ENCODE measurements at places on chromosomes 7 and 10.
A peak's percentile ranks its signal among the peaks of the same experiment; 100 is the strongest.

GRCh38 chr10:26365681-26366358 lies 72.3 kb upstream of the APBB1IP start:
- DNase-seq, result no peak

- DNase-seq, result no peak
These were observed 153.8 kb downstream of the GNAI1 start for GRCh38 chr7:80288175-80289122.

- no peak for DNase-seq
These were observed 27.7 kb upstream of the INSIG1 start for GRCh38 chr7:155269766-155270585.

DNA sequence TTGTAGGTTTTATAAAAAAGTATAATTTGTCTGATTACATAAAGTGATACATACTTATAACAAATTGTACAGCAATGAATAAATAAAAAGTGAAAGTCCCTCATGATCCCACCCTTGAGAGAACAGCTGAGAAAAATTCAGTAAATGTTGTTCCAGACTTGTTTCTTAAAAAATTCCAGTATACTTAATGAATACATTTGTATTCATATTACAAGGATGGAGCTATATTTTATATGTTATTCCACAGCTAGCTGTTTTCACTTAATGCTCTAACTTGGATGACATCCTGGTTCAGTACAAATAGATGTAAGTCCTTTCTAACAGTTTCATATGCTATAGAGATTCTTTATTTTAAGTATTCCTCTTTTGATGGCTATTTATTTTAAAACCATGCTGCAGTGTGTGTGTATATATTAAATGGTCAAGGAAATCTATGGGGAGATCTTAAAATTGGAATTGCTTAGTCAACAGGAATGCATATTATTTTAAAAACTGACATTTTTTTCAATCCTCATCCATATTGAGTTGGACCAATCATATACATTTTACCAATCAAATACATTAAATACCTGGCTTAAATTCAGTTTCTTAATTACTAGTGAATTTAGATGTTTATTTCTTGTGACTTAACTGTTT lies 8.9 kb downstream of the STAMBPL1 start:
- DNase-seq, result no peak

DNA sequence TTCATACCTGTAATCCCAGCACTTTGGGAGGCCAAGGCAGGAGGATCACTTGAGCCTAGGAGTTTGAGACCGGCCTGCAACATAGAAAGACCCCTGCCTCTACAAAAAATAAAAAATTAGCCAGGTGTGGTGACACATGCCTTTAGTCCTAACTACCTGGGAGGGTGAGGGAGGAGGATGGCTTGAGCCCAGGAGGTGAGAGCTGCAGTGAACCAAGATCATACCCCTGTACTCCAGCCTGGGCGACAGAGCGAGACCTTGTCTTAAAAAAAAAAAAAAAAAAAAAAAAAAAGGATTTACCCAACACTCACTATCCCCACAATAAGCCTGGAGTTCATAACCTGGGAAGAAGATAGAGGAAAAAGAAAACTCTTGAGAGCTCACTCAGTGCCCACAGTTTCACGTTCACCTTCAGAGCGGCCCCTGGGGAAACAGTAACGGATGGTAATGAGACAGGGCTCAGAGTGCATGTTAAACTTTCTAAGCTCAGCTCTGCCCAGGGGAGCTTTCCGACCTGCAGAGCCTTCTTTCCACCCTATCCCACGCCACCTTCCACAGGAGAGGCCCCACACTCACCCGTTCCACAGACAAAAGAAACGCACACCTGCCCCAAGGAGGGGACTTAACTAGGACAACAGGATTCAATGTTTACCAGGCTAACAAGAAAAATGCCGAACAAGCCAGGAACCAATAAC lies 259.8 kb upstream of the KLF14 start:
- DNase-seq, result no peak

DNA sequence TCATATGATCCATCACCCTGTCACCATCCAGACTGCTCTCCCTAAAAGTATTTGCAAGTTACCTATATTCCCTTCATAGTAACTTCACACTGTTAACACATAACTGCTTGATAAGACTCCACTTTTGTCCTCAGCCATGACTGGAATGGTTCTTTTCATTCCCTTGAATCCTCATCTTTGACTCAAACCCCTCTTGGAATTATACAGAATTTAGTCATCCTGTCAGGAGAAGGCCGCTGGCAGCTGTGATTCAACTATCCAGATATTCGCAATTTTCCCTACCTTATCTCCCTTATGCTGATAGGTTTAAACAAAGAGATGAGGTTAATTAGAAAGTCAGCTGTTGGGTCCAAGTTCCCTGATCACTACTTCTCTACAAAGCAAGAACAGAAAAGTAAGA lies 143.0 kb upstream of the HPS1 start:
- no peak for DNase-seq

DNA sequence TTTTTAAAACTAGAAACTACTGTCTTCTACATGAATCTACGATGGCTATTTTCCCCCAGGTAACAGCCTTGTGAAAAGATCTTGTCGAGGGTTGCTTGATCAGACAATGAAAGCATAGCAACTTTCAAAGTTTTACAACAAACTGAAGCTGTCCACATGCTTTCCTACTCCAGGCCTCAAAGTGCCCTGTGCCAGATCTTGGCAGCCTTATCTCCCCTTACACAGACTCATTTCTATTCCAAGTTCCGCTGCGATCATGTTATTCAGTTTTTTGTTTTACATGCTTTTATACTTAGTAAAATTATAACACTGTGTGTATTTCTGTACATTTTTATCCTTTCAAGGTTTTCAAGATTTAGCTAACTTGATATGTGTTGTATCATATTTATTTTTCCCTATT lies 661.7 kb upstream of the SORCS1 start:
- DNase-seq, result no peak

DNA sequence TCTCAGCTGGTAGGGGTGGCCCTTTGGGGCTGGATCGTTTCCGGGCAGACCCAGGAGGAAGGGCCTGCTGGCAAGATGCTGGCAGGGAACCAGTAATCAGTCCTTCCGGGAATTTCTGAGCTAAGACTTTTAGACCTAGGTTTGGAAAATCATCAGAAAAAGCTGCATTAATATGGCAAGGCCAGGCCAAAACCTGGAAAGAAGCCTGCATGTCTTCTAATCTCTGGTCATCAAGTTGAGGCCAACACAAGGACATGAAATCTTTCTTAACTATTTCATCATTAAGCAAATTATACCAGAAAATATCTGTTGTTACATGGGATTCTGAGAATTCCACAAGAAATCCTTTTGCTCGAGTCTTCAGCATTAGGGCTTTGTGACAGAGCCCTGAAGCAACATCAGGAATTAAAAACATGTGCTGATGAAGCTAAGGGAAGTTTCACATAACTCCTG lies 19.9 kb downstream of the CPA1 start:
- DNase-seq, result no peak

DNA sequence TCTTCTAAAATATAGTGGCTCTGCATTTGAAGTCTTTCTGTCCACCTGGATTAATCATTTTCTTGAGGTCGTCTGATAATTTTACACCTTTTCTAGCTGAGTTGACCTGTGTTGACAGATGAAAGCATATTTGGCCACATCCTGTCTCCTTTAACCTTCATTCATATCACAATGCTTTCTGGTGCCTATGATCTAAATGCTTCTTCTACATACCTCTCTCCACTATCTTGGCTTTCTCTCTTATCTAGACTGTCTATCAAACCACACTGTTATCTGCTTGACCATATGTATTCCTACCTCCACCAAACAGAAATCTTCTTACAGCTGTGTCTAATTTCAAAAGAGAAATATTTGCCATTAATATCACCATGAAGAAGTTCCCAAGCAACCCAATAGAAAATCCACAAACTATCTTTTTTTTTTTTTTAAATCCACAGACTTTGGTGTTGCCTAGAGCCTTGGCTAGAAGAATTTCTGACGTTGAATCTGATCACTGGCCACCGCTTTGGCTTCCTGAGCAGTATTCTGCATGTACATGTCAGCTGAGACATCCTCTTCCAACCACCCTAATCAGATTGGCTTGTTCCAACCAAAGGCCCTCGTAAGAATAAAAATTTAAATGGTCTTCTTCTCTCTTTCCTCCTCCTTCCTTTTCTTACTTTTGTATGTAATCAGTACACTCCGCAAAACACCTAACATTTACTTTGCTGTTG lies 66.3 kb upstream of the SP4 start:
- DNase-seq, result no peak

- no peak for DNase-seq
These were observed 299.9 kb downstream of the AUTS2 start for GRCh38 chr7:69898189-69898588.

GRCh38 chr10:107859065-107859464 lies 694.6 kb upstream of the SORCS1 start:
- DNase-seq, result no peak

DNA sequence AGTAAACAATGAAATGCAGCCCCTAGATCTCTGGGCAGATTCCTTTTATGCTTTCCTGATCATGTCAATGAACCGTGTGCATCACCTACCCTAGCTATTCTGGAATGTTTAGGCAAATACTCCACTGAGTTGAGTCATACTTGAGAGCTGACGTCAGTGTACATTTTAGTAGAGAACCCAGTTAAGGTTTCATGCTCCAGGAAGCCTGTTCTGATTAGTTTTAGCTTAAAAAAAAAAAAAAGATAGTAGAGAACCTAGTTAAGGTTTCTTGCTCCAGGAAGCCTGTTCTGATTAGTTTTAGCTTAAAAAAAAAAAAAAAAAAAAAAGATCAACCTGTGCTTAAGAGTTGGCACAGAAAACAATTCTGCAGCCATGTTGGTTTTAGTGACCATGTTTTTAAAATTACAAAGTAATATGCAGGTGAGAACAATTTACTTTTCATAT lies 3.7 kb upstream of the MCU start:
- no peak for DNase-seq

- no peak for DNase-seq
These were observed 16.1 kb downstream of the BUD23 start for GRCh38 chr7:73699370-73700068.

DNA sequence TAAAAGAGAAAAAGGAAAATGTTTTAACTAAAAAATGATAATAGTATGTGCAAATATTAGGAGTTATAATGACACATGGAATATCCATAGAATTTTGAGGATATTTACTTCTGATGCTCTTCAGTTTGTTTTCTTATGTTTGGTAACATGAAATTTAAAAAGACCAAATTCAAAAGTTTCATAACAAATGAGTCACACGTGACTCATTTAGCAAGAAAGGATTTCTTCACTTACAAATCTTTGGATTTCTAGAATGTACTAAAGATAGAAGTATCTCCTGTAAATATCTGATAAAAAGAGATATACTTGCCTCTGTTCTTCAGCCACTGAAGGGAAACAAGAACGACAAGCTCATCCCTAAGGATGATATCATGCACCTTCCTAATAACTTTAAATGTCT lies 774.5 kb upstream of the LRRTM3 start:
- DNase-seq, result no peak

- DNase-seq, result no peak
These were observed 121.8 kb downstream of the WDR37 start for GRCh38 chr10:1177936-1178335.

DNA sequence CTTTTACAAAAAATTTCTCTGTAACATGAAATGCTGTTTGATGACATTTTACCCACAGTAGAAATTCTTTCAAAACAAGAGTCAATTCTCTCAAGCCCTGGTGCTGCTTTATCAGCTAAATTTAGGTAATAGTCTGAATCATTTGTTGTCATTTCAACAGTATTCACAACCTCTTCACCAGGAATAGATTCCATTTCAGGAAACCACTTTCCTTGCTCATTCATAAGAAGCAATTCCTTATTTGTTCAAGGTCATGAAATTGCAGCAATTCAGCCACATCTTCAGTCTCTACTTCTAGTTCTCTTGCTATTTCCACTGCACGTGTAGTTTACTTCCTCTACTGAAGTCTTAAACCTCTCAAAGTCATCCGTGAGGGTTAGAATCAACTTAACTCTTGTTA lies 14.1 kb downstream of the STAG3 start:
- no peak for DNase-seq

- peak; percentile 16 for DNase-seq
These were observed 804 bp downstream of the TMEM106B start for GRCh38 chr7:12211711-12212485.

- DNase-seq, result no peak
These were observed 57.2 kb downstream of the RASGEF1A start for GRCh38 chr10:43209651-43210141.

- no peak for DNase-seq
These were observed 19.3 kb downstream of the CACNB2 start for GRCh38 chr10:18159557-18159956.

- no peak for DNase-seq
These were observed 50.2 kb downstream of the FRMPD2 start for GRCh38 chr10:48224296-48224695.

- DNase-seq, result no peak
These were observed 146.3 kb upstream of the TPK1 start for GRCh38 chr7:144982133-144982532.

DNA sequence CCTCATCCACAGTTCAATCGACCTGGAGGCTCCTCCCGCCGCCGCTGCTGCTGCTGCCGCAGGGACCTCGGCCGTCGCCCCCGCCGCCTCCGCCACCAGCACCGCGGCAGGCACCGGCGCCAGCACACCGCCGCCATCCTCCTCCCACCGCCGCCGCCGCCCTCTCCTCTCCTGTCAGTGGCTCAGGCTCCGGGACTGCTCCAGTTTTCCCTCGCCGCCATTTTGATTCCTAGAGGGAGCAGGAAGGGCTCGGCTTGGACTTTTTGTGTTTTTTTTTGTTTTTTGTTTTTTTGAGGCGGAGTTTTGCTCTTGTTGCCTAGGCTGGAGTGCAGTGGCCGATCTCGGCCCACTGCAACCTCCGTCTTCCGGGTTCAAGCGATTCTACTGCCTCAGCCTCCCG lies 3.0 kb upstream of the MCM10 start:
- DNase-seq, result no peak

DNA sequence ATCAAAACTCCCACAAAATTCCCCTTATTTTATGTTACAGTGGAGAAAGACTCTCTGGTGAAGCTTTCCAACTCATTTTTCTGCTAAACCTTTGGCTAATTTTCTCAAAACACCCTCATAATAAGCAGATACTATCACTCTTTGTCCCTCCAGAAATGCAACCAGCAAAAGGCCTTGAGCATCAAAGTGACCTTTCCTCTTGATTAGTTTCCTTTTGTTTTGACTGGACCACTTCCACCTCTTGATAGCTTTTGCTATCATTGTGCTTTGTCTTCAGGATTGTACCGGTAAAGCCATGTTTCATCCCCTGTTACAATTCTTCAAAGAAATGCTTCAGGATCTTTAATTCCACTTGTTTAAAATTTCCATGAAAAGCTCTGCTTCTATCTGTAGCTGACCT lies 115.1 kb upstream of the SLC13A1 start:
- DNase-seq, result no peak
